Upper lobe of left lung (tissue), 6 donors: ENCODE measurements at places on chromosomes 16 and 17. TPM values are rescaled to one million over a fixed set of nuclear protein-coding genes. Genes with fewer than 3 reads are reported as not detected.

Gene IL21R
- 10.1 TPM for total RNA-seq

Gene NTN3
- not detected for total RNA-seq

Gene PYDC1
- total RNA-seq = not detected

Gene KRTAP3-1
- total RNA-seq = not detected

Gene KRT20
- not detected for total RNA-seq

Gene RBFOX1
- not detected for total RNA-seq

Gene ETV4
- 5.2 TPM for total RNA-seq

Gene GSDMA
- 0.44 TPM for total RNA-seq

Gene KRT24
- total RNA-seq = not detected
